ENCODE measurements at places on chromosomes 12 and 14. TPM values are rescaled to one million over a fixed set of nuclear protein-coding genes. Genes with fewer than 3 reads are reported as not detected.

PPM1H gene
- total RNA-seq: 16.2 TPM

CLEC7A gene
- 9.0 TPM for total RNA-seq

RTN1 gene
- 5.2 TPM for total RNA-seq

NEDD8 gene
- total RNA-seq: 159 TPM

KLRF1 gene
- total RNA-seq: 0.42 TPM

PMCH gene
- not detected for total RNA-seq

TRPV4 gene
- total RNA-seq: 3.6 TPM

OASL gene
- total RNA-seq: 1.1 TPM

NTN4 gene
- total RNA-seq: 97.7 TPM

GMPR2 gene
- total RNA-seq: 78.7 TPM

FOXG1 gene
- not detected for total RNA-seq

GRCh38 chr12:753611-754472 lies 1.5 kb downstream of the WNK1 start:
- DNase-seq: peak; percentile 55

GRCh38 chr14:104686624-104687517 lies 2.5 kb upstream of the INF2 start:
- DNase-seq: peak; percentile 79

DNA sequence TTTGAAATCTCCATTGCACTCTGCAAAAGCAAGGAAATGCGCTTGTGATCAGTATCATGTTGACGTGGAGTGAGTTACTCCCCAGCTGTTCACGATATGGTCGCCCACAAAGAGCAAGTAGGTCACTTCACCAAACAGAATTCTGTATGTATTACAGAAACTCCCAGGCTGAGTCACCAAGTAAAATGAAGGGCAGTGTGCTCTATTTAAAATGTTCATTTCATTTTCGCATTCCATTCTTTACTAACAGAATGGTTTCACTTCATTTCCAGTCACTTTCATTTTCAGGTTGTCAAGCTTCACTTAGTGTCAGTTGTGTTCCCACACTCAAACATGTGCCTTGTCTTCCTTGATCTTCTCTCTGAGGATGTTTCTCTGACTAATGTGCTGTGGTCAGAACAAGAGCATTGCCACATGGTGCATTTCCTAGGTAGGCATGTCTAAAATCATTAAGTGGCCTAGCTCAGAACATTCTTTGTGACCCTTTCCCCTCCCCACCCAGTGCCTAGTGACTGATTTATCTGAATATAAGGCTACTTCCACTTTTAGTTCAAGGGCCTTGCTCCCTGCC lies 391.2 kb downstream of the RAD51B start:
- DNase-seq: no peak

GRCh38 chr12:107079172-107080011 lies 14.0 kb downstream of the CRY1 start:
- no peak for DNase-seq

- DNase-seq: no peak
Measured at GRCh38 chr12:57741844-57742738, 2.7 kb upstream of the TSPAN31 start.

DNA sequence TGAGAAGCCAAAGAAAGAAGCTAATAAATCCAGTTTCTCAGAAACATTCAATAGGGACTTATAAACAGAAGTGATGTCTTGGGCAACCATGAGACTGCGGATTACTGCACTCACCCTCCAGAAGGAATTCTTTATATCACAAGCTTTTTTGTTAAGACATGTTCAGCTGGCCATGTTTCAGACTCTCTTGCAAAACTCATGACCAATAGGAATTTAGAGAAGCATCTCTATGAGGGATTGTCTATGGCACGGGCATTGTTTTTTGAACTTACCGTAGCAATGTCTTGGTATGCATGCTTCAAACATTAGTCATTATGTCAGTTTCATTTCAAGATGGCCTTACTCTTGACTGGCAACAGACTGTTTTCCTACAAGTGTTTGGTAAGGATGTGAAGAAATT lies 15.5 kb upstream of the ZNF268 start:
- no peak for DNase-seq

DNA sequence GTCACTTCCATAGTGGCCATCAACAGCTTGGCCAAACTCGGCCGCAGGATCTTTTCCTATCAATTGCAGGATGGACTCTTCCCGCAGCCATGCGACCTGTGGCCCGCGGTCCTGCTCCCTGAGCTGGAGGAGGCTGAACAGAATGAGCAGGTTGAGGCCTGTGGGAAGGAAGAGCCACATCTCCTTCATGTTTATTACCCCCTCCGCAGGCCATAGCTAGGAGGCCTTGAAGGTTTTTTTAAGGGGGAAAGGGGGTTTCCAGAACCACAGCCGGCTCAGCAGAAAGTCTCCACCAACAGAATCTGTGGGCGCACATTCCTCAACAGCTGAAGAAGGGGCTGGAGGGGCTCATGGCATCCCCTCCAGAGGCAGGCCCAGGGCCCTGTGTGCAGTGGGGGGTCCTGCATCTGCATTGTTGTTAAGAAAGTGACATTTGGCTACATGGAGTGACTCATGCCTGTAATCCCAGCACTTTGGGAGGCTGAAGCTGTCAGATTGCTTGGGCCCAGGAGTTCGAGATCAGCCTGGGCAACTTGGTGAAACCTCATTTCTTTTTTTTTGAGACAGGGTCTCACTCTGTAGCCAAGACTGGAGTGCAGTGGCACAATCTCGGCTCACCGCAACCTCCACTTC lies 25.2 kb upstream of the PPP1R13B start:
- no peak for DNase-seq

DNA sequence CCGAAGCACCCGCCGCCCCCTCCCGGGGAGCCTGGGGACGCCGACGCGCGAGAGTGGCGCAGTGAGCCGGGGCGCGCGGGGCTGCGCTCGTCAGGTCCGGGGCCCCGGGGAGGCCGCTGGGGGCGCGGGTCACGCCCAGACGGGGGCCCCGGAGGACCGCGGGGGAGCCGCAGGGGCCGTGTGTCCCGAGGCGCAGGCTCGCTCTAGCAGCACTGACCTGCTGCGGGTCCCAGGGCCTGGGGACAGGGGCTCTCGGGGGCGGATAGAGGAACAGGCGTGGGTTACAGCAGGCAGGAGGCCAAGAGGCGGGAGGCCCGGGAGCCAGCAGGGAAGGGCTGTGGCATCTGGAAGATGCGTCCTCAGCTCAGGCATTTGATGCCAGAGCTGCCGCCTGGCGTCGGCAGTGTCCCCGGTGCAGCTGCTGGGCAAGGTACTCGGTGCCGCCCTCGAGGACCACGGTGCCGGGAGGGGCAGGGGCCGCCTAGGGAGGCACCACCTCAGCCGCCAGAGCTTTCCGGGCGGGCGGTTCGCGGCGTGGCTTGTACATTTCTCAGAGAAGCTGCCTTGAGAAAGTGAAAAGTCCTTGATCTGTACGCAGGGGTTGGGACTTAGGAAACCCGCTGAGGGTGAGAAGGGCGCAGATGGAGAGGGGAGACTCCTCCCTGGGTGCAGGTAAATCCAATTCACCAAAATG lies 1.2 kb downstream of the WNT5B start:
- peak; percentile 59 for DNase-seq

DNA sequence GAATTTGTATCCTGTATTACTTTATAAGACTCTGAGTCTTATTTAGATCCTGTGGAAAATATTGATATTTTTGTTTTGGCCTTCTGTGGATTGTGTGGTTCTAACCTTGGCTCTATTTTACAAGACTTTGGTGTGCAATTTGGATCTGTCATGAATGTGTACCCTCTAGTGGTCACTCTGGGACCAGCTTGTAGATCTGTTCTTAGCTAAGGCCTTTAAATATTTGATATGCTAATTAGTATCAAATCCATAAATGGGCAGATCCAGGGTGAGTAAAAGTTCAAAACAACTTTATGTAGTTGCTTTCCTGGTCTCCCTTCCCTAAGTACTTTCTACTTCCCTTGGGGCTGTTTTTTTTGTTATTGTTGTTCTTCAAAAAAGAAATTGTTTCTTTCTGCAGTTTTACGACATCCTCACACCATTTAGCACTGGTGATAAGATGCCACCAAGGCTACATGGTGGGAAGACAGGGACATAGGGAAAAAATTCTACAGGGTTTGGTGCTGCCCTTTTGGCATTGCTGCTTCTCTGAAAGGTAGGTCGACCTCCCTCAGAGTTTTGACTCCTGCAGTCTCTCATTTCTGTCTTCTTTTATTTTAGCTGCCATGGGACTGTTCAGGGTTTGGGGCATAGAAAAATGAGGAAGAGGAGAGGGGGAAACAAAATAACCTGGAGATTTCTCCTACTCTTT lies 238.5 kb downstream of the GPHN start:
- DNase-seq: no peak

DNA sequence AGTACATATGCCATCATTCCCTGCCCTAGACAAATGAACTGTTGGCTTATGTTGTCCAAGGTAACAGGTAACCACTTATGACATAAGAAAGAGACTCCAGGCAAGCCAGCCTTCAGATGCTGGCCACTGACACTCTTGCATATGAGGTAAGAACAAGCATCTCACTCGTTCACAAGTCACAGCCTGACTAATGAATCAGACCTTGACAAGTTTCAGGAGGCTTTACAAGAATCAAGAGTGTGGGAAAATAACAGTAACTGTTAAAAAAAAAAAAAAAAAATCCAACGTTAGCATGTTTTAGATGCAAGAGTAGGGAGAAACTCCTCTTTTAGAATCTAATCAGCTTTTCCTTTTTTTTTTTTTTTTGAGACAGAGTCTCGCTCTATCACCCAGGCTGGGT lies 40.7 kb downstream of the ZFYVE1 start:
- DNase-seq: no peak

- DNase-seq: peak; percentile 61
Measured at GRCh38 chr12:50986966-50987737, 34.8 kb downstream of the HIGD1C start.

DNA sequence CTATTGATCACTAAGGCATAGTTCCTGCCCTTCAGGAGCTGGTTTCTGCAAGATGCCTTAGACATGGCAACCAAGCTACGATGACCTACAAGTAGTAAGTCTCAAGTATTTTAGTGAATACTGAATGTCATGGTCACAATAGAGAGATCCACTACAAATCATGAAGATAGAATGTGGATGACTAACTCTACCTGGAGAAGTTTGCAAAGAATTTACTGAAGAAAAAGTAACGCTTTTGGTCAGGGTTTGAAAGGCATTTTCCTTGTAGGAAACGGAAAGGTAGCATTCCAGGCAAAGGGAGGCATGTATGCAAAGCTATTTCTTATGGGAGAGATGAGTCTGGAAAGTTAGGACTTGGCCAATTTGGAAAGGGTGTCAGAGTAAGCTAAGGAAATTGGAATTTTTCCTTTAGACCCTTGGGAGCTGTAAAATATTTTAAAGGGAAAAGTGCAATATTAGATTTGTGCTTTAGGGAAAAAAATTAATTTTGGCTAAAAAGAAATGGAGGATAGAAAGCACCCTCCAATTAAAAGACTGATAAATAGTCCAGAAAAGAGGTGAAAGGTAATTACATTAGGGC lies 377.5 kb downstream of the EGLN3 start:
- DNase-seq: no peak

DNA sequence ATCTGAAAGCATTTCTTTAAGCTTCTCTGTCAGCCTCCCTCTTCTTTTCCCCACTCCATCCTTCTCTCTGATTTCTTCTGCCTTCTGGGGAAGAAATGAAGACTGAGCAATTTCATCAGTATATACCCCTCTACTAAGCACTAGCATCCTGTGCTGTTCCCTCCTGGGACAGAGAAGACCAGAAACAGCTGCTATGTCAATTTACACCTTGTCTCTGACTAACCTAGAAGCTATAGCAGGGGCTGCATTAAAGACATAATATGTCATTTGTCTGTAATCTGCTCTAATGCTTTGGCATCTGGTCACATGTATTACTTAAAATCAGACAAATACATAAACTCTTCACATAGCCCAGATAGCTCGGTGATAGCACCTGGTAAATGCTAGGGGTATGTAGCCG lies 296.9 kb downstream of the PAWR start:
- DNase-seq: no peak

DNA sequence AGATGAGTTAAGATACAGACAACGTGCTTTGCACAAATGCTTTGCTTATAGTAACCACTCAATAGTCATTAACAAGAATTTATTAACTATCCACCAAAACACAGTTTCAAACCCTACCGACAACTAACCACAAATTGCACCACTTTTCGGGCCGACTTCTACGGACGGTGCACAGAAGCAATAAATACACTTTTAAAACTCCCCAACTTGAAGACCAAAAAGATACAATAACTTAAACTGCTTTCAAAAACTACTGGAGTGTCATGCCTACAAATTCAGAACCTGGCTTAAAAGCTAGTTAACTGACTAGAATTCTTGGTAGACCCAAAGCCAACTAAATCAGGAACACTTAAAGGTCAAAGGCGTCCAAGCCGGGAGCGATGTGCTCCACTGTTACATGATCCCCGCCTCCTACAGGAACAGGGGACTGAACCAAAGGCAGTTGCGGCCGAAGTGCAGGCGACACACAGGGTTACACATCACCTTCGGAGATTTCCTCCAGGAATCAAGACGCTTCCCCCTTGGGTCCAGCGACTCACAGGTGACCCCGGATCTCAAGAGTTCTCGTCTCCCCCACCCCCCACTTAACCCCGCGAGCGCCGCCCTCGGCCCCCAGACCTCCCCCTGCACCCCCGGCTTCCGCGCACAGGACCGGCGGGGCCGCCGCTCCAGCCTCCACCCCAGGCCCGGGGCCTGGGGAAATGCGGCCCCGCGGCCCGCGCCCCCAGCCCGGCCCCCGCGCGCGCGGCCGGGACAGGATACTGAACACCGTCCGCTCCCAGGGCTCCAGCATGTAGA lies 507 bp downstream of the SPTSSA start:
- DNase-seq: peak; percentile 63

GRCh38 chr12:22491034-22491433 lies 53.3 kb downstream of the C2CD5 start:
- no peak for DNase-seq

DNA sequence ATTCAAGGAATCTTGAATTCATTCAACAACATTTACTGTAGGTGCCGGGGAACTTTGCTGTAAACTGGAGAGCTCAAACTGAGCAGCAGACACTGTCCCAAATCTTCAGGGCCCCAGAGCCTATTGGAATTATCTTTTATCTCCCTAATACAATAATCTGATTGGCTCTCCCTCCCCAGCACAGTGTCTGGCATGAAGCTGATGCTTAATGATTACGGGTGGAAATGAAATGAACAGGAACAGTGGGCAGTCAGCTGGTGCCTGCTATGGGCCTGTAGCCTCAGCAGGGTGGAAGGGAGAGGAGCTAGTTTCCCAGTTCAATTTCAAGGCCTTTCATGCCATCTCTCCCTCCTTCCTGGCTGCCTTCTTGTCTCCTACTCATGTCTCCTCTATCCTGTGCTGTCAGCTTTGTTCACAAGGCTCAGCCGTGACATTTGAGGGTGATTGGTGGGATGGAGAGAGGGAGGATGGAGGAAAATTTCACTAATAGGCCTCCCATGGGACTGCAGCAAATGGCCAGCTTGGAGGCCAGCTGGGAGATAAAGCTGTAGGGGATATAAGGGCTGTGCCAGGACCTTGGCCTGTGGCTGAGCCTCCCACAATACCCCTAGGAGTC lies 4.3 kb upstream of the RAPGEF3 start:
- DNase-seq: no peak

- no peak for DNase-seq
Measured at GRCh38 chr14:41167040-41167439, 439.6 kb upstream of the LRFN5 start.

- DNase-seq: no peak
Measured at GRCh38 chr12:114658002-114658441, 26.0 kb downstream of the TBX3 start.

Measured in ureter (tissue), 1 donor.